ENCODE measurements at places on chromosomes 11 and 22.

GRCh38 chr11:104291646-104292045 lies 127.7 kb upstream of the PDGFD start:
- no peak for DNase-seq

- DNase-seq = no peak
Observed at GRCh38 chr22:43848366-43849171, 13.7 kb downstream of the SULT4A1 start.

DNA sequence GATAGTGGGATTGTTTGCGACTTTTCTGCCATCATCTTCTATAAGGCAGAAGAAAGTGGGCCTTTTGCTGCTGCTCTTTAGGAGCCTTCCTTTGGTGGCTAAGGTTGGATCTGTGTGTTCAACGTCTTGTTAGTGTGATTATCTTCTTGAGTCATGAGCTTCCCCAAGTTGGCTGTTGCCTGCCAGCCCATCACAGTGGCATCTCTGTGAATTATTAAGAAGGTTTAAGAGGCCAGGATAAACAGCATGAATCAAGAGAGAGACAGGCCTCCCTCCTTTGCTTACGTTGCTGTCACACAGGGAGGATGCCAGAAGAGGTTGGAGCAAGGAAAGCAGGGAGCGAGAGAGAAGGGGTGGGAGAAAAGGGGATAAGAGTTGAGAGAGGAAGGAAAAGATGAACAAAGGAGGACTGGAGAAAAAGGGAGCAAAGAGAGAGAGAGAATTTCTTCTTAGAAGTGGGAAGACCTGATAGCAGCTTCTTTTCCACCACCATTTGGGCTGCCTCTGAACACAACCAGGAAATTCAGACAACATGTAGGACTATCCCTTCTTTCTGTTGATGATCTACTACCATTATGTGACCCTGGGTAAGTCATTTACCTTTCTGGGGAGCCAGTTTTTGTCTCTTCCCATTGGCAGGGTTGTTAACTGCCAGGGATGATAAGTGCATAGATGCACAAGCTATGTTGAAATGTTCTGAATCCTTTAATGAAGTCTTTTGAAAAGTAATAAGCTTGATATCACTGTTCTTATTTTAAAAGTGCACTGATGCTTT lies 126.5 kb downstream of the NAV2 start:
- no peak for DNase-seq

GRCh38 chr11:72743321-72744221 lies 8.6 kb downstream of the ARAP1 start:
- no peak for DNase-seq

GRCh38 chr11:112421879-112422278 lies 161.2 kb upstream of the PLET1 start:
- DNase-seq = no peak

DNA sequence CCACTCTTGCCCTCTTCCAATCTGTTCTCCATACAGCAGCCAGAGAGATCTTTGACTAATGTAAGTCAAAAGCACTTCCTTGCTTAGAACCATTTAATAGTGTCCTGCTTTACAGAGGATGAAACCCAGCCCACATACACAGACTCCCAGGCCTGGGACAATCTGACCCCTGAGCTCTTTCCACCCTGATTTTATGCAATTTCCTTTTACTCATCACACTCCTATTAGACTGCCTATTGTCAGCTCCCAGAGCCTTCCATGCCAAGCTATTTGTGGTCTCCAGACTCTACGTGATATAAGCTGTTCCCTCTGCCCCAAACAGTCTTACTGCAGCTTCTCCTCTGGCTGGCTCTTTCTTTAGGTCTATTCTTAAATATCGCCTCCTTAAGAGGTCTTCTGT lies 28.1 kb downstream of the ME3 start:
- no peak for DNase-seq

- no peak for DNase-seq
Observed at GRCh38 chr11:107257710-107258109, 199.9 kb downstream of the CWF19L2 start.

GRCh38 chr11:84607975-84608836 lies 1018.9 kb downstream of the DLG2 start:
- no peak for DNase-seq

DNA sequence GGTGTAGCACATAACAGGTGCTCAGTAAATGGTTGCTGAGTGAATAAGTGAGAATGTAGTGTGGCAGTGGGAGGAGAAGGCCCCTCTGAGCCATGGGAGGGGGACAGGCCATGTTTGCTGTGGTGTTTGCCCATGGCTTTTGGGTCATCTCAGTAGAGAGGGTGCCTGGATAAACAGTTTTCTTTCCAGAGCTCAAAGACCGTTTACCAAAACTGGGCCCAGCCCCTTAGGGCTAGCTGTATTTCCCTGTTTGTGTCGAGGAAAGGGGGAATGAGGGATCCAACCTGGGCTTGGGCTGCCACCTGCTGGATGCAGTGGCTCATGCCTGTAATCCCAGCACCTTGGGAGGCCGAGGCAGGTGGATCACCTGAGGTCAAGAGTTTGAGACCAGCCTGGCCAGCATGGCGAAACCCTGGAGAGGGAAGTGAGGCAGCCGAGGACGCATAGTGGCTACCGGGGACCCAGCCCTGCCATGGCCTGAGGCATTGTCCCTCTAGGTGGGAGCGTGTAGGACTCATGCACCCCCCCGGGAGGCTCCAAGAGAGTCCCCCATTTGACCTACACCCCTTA lies 8.7 kb upstream of the LTO1 start:
- DNase-seq = no peak

DNA sequence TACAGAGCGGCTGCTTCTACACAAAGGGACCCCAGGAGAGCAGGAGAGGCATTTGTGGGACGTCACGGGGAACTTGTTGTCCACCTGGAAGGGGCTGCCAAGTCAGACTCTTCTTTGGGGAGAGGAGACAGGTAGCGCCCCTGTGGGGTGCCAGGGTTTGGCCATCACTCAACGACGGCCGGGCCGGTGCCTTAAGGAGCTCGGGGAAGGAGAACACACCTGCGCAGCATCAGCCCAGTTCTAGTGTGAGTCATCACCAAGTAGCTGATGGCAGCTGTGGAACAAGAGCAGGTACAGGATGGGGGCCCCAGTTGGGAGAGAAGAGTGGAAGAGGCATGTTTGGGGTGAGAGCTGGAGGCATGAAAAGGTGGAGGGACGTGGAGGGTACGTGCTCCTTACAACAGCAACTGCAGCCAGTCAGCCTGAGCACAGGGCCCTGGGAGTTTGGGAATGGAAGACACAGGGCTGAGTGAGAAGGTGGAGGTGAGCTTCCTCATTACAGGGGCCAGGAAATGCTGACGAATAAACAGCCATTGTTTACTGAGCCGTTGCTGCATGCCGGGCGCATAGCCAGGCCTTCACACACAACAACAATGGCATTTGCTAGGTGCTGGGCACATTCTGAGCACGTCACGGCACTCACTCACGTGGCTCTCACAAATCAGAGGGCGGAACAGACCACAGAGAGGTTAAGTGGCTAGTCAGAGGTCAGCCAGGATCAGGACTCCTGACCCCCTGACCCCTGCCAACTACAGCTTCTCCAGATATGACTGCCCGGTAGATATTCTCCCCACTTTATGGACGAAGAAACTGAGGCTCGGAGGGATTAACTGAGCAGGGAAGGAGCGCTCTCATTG lies 29.1 kb upstream of the TP53I11 start:
- DNase-seq = no peak

GRCh38 chr22:26516503-26516902 lies 4.2 kb upstream of the TFIP11 start:
- DNase-seq = no peak

DNA sequence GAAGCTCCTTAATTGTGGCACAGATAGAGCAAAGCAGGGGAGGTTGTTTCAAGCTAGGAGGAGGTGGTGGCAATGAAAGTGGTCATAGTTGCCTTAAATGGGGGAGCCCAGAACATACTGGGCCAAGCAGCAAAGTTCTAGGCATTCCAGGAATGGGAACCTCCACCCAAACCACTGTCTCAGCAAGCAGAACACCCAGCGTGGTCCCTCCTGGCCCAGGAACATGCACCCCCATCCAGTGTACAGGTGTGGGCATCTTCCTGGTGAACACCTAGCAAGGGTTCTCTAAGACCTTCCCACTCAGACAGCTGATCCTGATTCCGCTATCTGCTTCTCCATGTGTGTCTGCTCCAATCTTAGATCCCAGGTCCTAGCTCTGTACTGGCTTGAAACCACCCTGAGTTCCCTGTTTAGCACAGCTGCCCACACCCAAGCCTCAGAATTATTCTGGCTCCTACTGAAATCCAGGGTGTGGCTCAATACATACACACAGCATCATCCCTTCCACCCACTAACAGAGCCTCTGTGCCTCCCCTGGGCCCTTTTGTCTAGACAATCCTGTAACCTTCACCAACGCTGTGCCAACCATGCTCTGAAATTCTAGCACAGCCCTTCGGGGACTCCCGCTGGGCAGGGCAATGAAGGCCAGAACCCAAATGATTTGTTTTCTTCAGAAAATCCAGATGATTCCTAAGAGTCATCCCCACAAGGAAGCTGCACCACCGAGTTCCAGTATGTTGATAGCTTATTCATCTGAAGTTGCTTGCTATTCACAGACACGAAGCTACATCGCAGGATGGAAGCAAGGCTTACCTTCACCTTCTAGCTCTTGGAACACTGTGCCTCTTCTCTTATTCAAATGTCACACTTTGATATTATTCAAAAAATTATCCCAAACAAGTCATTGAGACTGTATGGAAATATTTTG lies 76.6 kb downstream of the ABTB2 start:
- no peak for DNase-seq
